Spleen (tissue), 13 donors: ENCODE measurements at places on chromosomes 12 and 14.

DNA sequence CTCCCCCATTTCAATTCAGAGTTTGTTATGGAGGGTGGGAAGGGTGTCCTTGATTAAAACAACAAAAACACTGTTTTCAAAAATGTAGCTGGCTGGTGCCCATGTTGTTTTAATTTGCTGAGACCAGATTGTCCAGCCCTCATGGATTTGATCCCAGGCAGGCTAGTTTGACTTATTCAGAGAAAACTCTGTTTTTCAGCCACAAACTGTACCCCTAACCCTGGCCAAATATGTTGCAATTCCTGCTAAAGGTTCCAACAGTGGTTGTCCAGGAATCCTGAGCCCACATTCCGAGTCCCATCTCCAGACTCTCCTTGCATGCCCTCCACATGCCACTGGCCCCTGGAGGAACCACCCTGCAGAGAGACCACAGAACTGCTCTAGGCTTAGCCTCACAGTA is 36.0 kb downstream of the MAP1LC3B2 start:
- DNase-seq, result peak; percentile 41

- DNase-seq, result no peak
These were observed 9.4 kb upstream of the CCDC175 start for GRCh38 chr14:59585891-59586554.

DNA sequence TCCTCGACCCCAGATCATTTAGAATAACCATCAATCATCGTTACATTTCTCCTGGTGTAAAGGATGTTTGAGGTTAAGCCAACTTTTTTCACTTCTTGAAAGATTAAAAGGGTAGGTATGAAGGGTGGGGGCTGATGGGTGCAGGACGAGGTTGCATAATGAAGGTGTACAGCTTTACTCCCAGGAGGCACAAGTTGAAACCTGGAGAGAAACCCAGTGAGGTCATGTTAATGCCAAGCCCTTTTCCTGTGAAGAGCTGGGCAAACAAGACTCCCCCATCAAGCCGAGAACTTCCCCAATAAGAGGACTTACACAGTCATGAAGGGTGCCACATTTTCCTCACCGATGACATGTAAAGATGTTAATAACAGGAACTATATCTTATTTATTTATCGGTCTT is 84.3 kb downstream of the FZD10 start:
- DNase-seq, result no peak

DNA sequence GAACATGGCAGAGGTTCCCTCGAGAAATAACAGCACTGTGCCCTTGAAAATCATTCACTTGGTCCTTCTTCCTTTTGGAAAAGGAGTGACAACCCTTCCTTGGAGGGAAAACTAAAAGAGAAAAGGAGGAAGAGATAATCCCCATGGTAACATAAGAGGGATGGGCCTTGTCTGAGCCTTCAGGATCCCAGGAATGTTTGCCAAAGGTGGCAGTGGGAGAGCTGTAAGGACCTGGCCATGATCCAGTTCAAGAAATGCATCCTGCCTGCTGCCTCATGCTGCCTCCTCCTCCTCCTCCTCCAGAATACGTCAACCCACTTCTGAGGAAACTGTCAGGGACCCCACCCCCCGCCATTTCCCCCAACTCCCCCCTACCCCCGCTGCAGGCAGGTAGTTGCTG is 118.8 kb downstream of the KCNK10 start:
- DNase-seq, result no peak

DNA sequence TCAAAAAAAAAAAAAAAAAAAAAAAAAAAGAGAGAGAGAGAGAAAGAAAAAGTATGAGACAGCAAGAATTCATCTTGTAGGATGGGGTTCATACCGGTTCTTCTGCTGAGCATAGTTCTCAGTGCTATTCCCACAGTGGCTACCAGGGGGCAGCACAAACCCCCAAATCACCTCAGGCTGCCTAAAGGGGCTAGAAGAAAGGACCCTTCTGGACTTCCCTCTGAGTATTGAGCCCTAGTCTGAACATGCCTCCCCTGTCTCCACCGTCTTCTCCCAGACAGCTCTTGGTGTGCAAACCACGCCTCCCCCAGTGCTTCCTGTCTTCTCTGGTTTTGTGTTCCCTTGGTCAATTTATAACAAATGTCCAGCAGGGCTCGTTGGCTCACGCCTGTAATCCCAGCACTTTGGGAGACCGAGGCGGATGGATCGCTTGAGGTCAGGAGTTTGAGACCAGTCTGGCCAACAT is 31.3 kb upstream of the SMUG1 start:
- DNase-seq, result no peak
